ENCODE measurements at places on chromosomes 7 and 10.

DNA sequence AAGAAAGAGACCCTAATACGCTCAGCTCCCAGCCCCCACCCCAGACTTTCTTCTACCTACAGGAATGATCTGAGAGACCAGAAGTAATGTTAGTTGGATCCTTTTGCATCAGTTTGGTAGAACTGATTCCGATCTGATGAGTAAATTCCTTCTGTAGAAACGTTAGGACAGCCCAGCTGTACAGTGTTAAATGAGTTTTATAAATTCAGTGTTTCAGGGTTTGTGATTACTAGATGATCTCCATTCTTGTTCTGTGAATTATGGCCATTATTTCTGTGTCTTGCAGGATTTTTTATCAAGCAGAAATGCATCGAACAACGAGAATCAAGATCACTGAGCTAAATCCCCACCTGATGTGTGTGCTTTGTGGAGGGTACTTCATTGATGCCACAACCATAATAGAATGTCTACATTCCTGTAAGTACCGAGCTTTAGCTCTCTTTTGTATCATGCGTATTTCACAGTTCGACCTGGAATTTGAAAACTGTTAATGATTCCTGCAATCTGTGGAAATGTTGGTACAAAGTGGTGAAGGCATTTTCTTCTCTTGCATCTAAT, 5.3 kb downstream of the BMI1 start:
- DNase-seq: no peak

- no peak for DNase-seq
These were observed 74.1 kb upstream of the UNC5B start for GRCh38 chr10:71138166-71138830.

DNA sequence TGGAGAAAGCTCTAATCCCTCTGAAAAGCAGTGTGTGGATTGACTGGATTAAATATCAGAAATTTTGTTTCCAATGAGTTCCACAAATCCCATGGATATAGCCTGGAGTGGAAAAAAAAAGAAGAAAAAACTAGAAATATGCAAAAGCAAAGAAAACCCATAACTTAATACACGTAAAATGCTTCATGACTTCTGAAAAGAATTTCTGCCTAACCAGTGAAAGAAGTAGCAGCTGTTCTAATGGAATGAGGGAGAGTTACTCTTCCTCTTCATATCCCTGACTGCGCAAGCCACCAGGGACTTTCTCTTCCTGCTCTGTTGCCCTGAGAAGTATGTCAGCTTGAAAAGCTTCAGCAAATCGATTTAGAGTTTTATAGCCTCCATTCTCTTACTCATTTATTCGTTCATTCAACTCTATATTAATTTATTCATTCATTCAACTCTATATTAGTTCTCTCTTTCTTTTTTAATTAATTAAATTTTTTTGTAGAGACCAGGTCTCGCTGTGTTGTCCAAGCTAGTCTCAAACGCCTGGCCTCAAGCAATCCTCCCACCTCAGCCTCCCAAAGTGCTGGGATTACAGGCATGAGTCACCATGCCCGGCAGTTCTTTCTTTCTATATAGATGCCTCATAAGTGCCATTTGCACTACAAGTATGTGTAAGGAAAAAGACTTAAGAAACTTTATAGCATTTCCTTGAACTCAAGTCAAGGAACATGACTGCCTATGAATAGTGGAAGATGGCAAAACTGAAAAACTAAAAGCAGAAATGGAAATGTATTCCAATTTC, 447.3 kb upstream of the NRP1 start:
- no peak for DNase-seq

GRCh38 chr10:62264702-62265436, 3.8 kb downstream of the RTKN2 start:
- DNase-seq: no peak

DNA sequence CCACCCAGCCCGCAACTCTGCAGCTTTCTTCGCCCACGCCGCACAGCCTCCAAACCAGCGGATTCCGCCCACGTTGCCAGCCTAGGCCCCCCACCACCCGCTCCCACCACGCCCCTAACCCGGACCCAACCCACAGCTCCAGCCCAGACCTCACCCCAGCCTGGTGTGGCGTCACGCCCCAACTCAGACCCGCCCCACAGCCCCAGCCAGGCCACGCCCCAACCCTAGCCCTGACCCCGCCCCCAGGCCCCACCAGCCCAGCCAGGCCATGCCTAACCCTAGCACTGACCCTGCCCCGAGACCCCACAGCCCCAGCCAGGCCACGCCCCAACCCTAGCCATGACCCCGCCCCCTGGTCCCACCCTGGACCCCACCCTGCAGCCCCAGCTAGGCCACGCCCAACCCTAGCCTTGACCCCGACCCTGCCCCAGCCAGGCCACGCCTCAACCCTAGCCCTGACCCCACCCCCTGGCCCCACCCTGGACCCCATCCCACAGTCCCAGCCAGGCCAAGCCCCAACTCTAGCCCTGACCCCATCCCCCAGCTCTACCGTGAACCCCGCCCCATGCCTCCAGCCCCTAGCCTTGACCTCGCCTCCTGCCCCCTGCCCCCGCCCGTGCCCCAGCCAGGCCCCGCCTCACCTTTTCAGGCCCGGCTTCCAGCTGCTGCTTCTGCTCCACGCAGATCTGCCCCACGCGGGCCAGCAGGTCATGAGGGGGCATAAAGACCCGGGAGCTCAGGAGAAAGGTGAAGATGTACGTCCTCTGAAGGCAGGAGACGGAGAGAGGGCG, 64.0 kb downstream of the RASGEF1A start:
- peak; percentile 14 for DNase-seq

GRCh38 chr7:120725376-120726039, 132.4 kb downstream of the TSPAN12 start:
- DNase-seq: no peak

- no peak for DNase-seq
These were observed 110.0 kb upstream of the C7orf33 start for GRCh38 chr7:148480479-148481146.

DNA sequence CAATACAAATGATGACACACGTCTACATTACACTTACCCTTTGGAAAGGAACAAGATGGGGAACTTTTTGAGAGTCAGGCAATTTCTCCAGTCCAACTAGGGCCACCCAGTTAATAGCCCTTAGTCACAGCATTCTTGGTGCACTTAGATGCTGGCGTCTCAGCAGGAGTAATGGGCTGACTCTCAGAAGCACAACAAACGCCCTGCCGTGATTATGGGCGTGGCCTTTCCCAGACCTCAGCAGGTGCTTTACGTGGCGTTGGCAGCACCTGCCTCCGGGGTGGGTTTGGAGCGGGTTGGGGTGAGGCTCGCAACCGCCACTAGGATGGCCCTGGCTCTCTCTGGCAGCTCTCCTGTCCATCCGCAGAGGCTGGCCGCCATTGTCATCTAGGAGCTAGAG, 147.6 kb upstream of the SHH start:
- no peak for DNase-seq

GRCh38 chr10:33271969-33272583, 62.4 kb downstream of the NRP1 start:
- no peak for DNase-seq

DNA sequence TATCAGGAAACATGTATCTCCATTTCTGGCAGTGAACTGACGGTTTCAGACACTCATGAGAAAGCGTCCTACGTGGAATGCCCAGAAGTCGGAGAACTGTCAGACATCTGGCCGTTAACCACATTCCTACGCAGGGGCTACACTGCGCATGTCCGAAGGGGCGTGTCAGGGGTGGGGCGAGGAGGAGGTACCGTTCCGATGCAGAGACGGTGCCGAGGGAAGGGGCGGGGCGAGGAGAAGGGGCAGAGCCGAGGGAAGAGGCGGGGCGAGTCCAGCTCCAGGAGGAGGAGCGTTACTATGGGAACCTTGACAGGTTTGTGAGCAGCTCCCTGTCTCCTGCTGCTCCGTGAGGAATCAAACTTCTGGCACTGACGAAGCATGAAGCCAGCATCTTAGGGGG, 366.9 kb upstream of the NUPR2 start:
- DNase-seq: no peak

GRCh38 chr10:132293813-132294520, 13.8 kb downstream of the STK32C start:
- DNase-seq: no peak

- no peak for DNase-seq
These were observed 44.0 kb downstream of the CREB3L2 start for GRCh38 chr7:137957887-137958286.

DNA sequence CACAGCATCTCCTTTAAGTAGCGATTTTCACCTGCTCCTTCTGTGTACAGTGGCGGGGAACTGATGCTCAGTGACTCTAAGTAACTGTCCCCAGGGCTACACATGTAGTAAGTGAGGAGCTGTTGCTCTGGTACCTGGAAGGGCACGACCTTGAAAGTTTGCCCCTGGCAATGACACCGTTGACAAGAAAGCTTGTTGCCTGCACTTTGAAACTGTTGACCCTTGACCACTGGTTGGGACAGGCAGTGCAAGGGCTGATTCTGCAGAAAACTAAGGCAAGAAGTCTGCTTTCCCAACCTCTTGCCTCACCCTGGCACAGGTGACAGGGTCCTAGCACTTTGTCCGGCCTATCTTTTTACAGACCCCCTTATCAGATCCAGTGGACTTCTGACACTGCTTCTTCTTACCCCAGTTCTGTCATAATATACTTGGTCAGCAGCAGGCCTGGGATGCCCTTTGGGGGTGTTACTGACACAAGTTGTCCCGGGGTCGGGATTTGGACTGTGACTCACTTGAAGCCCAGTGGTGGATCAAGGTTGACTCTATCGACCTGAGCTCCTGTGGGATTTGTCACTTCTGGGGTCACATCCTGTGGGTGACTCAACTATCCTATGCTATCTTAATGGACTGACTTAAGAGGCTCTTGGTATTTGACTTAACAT, 5.8 kb downstream of the ACSL5 start:
- no peak for DNase-seq

GRCh38 chr10:69272624-69273023, 5.7 kb upstream of the HK1 start:
- no peak for DNase-seq

- DNase-seq: peak; percentile 70
These were observed 62.8 kb upstream of the GSDME start for GRCh38 chr7:24819916-24820689.

DNA sequence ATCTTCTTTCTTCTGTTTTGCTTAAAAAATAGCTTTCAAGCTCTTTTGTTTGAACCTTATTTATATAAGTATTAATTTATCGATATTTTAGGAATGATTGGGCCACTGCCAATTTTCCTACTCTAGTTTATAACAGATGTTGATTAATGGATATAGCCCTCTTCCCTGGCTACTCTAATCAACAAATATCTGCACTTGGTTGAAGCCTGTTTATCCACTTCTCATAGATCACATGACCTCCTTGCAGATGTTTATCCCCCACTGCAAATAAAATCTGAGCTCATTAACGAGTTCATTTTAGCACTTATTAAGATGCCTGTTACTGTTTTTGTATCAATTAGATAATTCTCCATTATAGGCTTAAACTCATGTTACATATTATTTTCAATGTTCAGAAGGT, 715.3 kb downstream of the CNTNAP2 start:
- no peak for DNase-seq

Data from central memory CD4-positive, alpha-beta T cell (primary cell).